Glutamatergic neuron (in vitro differentiated cells): ENCODE measurements at places on chromosomes 2 and 18. TPM values are rescaled to one million over a fixed set of nuclear protein-coding genes. Genes with fewer than 3 reads are reported as not detected.

The RAX gene
- total RNA-seq, result not detected

The CFAP65 gene
- 1.1 TPM for total RNA-seq

The CTIF gene
- 137 TPM for total RNA-seq

The COL3A1 gene
- not detected for total RNA-seq

The CTNNA2 gene
- total RNA-seq, result 76.2 TPM

The UGT1A3 gene
- total RNA-seq, result not detected

DNA sequence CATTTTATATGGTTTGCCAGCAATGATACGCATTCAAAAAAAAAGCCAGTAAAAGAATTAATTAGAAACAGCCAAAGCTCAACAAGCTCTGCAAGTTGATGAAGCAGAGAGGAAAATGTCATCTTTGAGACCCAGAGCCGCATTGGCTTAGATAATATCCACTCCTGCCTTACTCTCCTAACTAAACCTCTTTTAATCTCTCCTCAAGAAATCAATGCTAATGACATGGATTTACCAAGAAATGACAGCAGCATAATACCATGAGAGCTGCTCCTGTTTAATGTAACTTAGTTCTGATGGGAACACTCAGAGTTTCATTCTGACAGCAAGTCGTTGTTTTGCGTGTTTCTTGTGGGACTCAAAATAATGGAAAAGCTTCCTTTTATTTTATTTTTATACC is 1099.4 kb upstream of the PIK3C3 start:
- no peaks in the 10 kb centered on the region for H3K27me3 ChIP-seq
- H3K27ac ChIP-seq, result no peak overlapping the region
- no peaks in the 10 kb centered on the region for H3K36me3 ChIP-seq
- DNase-seq, result no peak
- H3K4me1 ChIP-seq, result no peaks in the 10 kb centered on the region
- H3K4me3 ChIP-seq, result no peak overlapping the region

GRCh38 chr2:5125017-5125730 is 567.0 kb upstream of the SOX11 start:
- no peak overlapping the region for H3K4me3 ChIP-seq
- H3K4me1 ChIP-seq, result peaks cover 12% of the 10 kb centered on the region
- no peaks in the 10 kb centered on the region for H3K27me3 ChIP-seq
- no peak overlapping the region for H3K27ac ChIP-seq
- no peak for DNase-seq
- H3K36me3 ChIP-seq, result no peaks in the 10 kb centered on the region

GRCh38 chr18:13376841-13377351 is 158.3 kb downstream of the LDLRAD4 start:
- H3K4me3 ChIP-seq, result no peak overlapping the region
- no peak for DNase-seq
- no peak overlapping the region for H3K27ac ChIP-seq
- peaks cover 14% of the 10 kb centered on the region for H3K4me1 ChIP-seq
- H3K27me3 ChIP-seq, result peaks cover 2% of the 10 kb centered on the region

DNA sequence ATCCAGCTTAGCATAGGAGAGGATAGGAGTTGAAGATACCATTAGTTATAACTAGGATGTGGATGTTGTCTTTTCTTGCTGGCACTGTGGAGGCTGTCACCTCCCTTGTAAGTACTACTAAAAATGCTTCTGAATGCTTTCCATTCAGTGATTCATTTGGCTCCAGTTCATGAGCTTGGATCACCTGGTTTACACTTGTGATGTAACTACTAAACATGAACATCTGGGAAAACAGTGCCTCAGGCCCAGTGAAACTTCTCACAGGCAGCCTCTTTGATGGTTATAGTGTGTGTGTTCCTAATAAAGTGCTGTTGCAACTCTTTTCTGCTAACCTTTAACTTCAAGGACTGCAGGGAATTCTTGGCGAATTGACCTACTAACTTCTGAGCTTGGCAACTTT is 13.0 kb upstream of the SLC9A2 start:
- DNase-seq, result no peak
- H3K27ac ChIP-seq, result no peak overlapping the region
- H3K4me1 ChIP-seq, result no peaks in the 10 kb centered on the region
- no peaks in the 10 kb centered on the region for H3K36me3 ChIP-seq

- no peak for DNase-seq
- no peak overlapping the region for H3K27ac ChIP-seq
- H3K27me3 ChIP-seq, result no peaks in the 10 kb centered on the region
- H3K36me3 ChIP-seq, result no peaks in the 10 kb centered on the region
Observed at GRCh38 chr2:230738391-230738811, 25.8 kb downstream of the CAB39 start.

- no peaks in the 10 kb centered on the region for H3K36me3 ChIP-seq
- H3K27ac ChIP-seq, result peak overlapping the region; percentile 13
- H3K4me1 ChIP-seq, result peaks cover 17% of the 10 kb centered on the region
- H3K4me3 ChIP-seq, result no peak overlapping the region
- no peak for DNase-seq
Observed at GRCh38 chr2:208101716-208102631, 22.4 kb downstream of the CRYGD start.

DNA sequence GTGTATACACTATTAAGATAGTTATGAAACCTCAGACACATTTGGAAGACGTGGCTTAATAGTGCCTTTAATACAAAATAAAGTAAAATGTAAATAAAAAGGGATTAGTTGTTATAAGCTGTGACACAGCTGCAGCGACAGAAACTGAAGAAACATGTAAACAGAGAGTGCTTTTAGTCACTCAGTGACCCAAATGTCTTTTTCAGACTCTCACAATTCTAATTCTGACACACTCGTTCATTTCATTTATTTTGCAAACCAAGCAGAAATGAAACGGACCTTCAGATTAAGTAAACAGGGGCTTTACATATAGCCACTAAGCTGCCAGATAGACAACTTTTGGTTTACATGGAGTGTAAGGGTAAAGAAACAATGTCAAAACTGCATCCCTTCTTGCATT is 181.0 kb upstream of the ETAA1 start:
- H3K27me3 ChIP-seq, result no peaks in the 10 kb centered on the region
- no peak for DNase-seq
- H3K4me1 ChIP-seq, result no peaks in the 10 kb centered on the region
- no peak overlapping the region for H3K27ac ChIP-seq

DNA sequence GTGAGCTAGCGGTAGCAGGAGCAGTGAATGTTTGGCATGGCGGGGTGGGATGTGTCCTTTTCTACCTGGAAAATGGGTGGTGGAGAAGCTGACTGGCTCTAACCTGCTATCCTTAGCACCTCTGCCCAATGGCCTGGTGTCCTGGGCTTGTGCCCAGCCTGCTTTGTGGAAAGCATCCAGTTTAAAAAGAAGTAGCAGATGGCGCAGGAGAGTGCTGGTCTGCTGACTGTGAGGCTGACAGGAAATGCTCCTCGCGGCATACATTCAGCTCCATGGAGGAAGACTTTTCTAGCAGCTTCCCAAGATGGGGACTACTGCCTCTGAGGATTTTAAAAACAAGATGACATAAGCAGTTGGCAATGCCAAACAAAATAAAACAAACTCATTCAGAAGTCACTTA is 56.2 kb upstream of the LYPD6B start:
- peaks cover 5% of the 10 kb centered on the region for H3K27me3 ChIP-seq
- peaks cover 5% of the 10 kb centered on the region for H3K36me3 ChIP-seq

DNA sequence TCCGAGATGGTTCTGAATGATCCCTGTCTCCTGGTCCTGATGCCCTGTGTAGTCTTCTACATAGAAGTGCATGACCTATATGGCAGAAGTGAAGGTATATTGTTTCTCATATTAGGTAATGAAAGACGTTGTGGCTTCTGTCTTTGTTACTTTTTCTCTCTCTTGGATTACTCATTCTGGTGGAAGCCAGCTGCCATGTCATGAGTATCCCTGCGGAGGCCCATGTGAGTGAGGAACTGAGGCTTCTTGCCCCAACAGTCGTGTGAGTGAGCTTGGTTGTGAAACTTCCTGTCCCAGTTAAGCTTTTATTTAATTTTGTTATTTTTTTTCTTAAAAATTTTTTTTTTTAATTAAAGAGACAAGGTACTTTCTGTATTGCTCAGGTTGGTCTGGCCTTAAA is 134.7 kb downstream of the UBR3 start:
- H3K4me1 ChIP-seq, result no peaks in the 10 kb centered on the region
- no peaks in the 10 kb centered on the region for H3K36me3 ChIP-seq
- no peaks in the 10 kb centered on the region for H3K27me3 ChIP-seq
- DNase-seq, result no peak

DNA sequence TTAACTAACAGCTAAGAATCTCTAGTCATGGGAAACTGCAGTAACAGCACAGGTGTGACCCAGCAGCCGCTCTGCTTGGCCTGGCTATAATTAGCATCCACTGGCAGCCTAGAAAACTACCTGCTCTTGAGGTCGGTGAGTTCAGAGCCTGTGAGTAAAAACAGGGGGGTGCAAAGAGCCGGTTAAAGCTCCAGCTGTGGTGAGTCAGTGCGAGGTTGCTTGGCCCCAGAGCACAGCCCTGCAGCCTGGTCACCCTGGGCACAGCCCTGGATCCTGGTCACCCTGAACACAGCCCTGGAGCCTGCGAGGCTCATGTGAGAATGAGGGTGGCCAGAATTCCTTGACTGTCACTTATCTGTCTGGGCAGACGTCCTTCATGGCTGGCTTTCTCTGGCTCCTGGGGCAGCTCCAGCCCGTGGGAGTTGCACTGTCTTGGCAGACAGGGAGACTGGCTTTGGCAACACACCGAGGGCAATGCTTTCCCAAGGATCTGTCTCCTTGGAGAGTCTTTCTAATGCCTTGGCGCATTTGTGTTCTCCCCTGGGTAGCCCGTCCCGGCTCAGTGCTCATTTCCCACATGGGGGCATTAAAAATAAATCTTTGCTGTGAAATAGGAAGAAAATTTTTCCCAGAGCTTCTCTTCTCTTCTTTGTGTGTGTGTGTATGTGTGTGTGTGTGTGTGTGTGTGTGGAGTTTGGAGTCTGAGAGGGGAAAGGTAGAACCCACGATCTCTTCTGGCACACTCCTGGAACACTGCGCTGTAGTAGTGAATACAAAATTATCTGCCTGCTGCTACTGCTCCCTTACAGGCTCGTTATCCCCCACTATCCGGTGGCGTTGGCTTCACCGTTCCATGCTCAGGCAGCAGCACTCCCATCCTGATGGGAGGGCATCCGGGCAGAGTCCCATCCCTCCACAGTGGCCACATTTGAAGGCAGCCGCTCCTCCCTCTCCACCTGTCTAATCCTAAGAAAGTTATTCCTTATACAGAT is 250.2 kb upstream of the MEX3C start:
- H3K4me1 ChIP-seq, result peaks cover 12% of the 10 kb centered on the region
- H3K27ac ChIP-seq, result no peak overlapping the region
- H3K36me3 ChIP-seq, result no peaks in the 10 kb centered on the region

GRCh38 chr2:234705108-234705507 is 208.2 kb upstream of the ARL4C start:
- peaks cover 8% of the 10 kb centered on the region for H3K4me1 ChIP-seq
- H3K36me3 ChIP-seq, result peaks cover 13% of the 10 kb centered on the region
- peaks cover 4% of the 10 kb centered on the region for H3K27me3 ChIP-seq
- no peak for DNase-seq
- no peak overlapping the region for H3K4me3 ChIP-seq

DNA sequence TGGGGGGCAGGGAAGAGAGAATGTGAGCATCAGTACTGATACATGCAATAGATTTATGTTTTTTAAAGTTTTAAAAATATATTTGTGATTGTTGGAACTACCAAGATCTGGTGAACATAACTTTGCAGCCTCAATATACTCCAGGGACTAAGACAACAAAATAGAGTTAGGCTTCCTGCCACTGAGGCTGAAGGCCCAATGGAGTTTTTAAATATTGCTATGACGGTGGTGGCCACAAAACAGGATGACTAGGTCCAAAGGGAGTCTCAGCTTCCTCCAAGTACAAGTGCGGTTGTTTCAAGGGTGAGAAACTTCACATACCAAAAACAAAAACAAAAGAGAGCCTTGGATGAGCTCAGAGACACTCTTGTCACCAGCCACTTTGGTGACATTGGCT is 72.9 kb downstream of the CCBE1 start:
- H3K27me3 ChIP-seq, result no peaks in the 10 kb centered on the region
- no peaks in the 10 kb centered on the region for H3K36me3 ChIP-seq

DNA sequence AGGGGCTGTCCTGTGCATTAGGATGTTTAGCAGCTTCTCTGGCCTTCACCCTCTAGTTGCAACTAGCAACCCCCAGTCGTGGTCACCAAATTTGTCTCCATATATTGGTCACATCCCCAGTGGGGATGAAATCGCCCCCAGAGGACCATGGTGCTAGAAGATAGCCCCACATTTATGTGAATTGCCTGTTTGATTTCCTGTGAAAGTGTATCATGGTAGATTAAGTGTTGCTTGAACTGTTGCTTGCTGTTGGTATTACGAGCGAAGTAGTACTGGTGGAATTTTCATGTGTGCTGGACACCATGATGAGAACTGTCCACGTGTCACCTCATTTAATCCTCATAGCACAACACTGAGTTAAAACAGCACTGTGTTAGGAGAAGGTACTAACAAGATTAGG is 59.4 kb downstream of the TSPYL6 start:
- no peak for DNase-seq
- no peak overlapping the region for H3K4me3 ChIP-seq
- H3K27me3 ChIP-seq, result no peaks in the 10 kb centered on the region
- no peaks in the 10 kb centered on the region for H3K4me1 ChIP-seq
- no peaks in the 10 kb centered on the region for H3K36me3 ChIP-seq
- no peak overlapping the region for H3K27ac ChIP-seq

GRCh38 chr2:52429740-52430139 is 1337.9 kb upstream of the CHAC2 start:
- no peaks in the 10 kb centered on the region for H3K4me1 ChIP-seq
- H3K27ac ChIP-seq, result no peak overlapping the region
- no peak overlapping the region for H3K4me3 ChIP-seq

DNA sequence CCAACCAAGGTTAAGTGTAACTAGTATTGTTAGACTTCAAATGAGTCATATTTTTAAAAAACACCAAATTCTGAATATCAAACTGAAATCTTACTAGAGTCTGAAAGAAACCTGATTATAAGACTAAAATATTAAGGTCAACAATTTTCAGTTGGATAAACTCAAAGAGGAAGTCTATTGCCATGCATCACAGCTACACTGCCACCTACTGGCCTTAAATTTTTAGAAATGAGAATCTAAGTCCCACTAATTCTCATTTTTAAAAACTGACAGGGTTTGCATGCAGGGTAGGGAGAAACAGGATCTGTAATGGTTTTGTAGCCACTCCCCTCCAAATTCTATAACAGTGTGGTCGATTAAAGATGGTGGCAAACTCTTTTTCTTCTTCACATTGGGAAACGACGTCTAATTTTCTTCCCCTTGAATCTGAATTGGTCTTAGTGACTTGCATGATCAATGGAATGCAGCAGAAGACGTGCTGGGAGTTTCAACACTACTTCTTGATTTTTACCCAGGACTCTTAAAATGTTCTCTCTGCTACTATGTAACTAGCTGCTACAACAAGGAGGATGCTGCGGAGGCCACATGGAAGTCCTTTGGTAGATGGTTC is 176.1 kb upstream of the SESTD1 start:
- no peaks in the 10 kb centered on the region for H3K27me3 ChIP-seq
- no peak overlapping the region for H3K27ac ChIP-seq
- H3K4me1 ChIP-seq, result peaks cover 9% of the 10 kb centered on the region

GRCh38 chr2:16507655-16508489 is 157.8 kb downstream of the CYRIA start:
- peaks cover 2% of the 10 kb centered on the region for H3K27me3 ChIP-seq
- DNase-seq, result peak; percentile 83
- peak overlapping the region; percentile 79 for H3K4me3 ChIP-seq
- H3K36me3 ChIP-seq, result no peaks in the 10 kb centered on the region
- no peak overlapping the region for H3K27ac ChIP-seq
